GM20000 (cell line): ENCODE measurements at places on chromosomes 7 and 10.
A peak's percentile ranks its signal among the peaks of the same experiment; 100 is the strongest.

DNA sequence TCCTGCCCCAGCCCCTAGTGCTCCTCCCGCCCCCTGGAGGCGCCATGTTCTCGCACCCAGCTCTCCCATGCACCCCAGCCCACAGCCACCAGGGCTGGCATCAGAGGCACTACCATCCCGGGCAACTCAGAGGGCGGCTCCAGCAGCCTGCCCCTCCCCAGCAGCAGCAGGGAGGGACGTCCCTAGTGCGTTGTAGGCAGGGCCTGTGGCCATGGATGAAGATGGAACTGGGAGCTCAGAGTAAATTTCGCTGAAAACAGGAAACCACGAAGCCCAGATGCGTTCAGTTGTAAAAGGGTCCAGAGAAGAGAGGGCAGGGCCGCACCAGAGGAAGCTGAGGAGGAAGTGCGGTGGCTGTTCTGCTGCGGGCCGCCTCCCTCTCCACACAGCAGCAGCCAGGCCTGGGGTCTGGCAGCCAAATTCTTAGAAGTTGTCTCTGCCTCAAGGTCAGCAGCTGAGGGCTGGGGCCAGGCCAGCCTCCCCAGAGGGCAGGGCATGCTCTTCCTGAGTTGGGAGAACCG is 24.6 kb downstream of the VSIR start:
- peak; percentile 65 for DNase-seq

- no peak for DNase-seq
These were observed 29.0 kb downstream of the RET start for GRCh38 chr10:43105956-43106229.

- no peak for DNase-seq
These were observed 47.7 kb downstream of the LRRC20 start for GRCh38 chr10:70334526-70335245.

- no peak for DNase-seq
These were observed 106.9 kb upstream of the FAM3C start for GRCh38 chr7:121503039-121503438.

- DNase-seq: no peak
These were observed 31.7 kb upstream of the IKZF1 start for GRCh38 chr7:50272808-50273207.

DNA sequence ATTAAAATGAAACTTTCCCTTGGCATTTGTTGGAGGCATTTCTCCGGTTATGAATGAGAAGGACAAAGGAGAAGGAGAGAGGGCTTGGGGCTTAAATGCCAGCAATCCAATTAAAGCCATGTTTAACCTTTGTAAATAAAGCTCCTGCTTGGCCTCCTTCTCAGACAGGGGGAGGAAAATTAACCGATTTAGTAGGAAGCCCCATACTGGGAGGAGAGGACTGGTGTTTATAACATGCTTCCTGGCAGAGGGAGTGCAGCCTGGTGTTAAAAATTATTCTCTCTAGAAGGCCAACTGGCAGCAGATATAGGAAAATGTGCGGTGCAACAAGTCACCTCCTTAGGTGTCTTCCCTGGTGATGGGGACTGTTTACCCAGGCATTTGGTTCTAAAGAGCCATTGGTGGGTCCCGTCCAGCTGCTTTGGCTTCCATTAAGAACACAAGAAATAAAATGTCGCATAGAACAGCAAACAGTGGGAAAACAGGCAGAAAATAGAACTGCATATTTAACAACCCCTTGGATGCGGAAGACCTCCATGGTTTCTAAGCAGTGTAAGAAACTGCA is 846.5 kb downstream of the TYW1 start:
- no peak for DNase-seq

GRCh38 chr7:111556977-111557376 is 5.3 kb downstream of the IMMP2L start:
- no peak for DNase-seq

DNA sequence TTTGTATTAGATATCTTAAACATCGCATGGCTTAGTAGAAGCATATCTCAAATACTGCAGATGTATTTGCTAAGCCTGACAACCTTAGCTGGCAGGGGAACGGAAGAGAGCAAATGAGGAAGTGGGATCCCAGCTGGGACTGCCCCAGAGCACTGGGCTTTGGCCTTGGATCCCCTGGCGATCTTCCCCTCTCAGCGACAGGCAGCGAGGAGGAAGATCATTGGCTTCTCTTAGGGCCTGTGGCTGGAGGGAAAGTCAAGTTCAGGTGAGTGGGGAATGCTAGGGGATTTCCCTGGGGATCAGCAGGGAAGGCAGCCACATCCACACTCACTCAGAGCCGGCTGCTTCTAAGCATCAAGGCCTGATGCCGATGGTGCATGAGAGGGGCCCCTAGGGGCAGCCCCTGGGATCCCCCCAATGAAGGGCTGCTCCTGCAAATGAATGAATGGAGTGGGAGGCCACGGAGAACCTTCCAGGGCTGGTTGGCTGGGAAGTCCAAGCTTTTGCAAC is 42.0 kb downstream of the LYZL2 start:
- DNase-seq: peak; percentile 75

GRCh38 chr7:76356823-76357222 is 2.0 kb downstream of the YWHAG start:
- no peak for DNase-seq

DNA sequence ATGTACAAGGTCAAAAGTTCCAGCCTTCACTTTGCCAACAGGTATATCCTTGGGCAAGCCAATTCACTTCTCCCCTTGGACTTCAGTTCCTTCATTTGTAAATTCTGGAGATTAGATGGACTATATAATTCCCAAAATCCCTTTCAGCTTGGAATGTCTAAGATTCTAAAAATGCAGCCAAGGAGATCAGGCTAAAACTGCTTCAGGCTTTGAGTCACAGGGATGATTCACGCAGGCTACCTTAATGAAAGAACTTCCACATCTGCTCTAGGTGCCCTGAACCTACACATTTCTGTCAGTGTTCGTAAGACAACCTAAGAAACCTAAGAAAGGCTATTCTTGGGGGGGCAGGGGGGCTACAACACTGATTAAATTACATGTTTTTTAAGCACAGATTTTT is 7.1 kb downstream of the CPVL start:
- DNase-seq: no peak

- DNase-seq: no peak
These were observed 648.4 kb upstream of the LRRTM3 start for GRCh38 chr10:66277481-66277880.

- DNase-seq: no peak
These were observed 160.6 kb downstream of the KLF6 start for GRCh38 chr10:3624367-3624766.

DNA sequence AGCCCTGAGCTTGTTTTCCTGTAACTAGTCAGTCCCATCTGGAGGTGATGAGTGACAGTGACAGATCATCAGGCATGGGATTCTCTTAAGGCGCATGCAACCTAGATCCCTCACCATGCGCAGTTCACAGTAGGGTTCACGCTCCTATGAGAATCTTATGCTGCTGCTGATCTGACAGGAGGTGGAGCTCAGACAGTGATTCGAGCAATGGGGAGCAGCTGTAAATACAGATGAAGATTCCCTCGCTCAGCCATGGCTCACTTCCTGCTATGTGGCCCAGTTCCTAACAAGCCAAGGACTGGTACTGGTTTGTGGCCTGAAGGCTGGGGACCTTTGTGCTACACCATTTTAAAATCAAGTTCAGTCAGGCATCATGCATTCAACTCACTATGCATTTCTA is 221.7 kb downstream of the KIAA1217 start:
- DNase-seq: no peak

- no peak for DNase-seq
These were observed 129.7 kb downstream of the SAMD9 start for GRCh38 chr7:92988051-92988450.

DNA sequence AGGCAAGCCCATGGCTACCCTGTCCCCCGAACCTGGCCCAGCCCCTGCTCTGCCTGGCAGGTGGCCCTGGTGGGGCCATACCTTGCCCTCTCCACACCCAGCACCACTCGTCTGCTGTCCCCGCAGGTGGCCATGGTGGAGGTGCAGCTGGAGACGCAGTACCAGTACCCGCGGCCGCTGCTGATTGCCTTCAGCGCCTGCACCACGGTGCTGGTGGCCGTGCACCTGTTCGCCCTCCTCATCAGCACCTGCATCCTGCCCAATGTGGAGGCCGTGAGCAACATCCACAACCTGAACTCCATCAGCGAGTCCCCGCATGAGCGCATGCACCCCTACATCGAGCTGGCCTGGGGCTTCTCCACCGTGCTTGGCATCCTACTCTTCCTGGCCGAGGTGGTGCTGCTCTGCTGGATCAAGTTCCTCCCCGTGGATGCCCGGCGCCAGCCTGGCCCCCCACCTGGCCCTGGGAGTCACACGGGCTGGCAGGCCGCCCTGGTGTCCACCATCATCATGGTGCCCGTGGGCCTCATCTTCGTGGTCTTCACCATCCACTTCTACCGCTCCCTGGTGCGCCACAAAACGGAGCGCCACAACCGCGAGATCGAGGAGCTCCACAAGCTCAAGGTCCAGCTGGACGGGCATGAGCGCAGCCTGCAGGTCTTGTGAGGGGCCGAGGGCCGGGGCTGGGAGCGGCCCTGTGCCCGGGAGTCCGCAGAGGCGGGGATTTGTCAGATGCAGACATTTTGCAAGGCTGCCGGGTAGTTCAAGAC is 13.2 kb downstream of the ORAI2 start:
- DNase-seq: no peak

GRCh38 chr7:158814637-158815036 is 14.7 kb downstream of the ESYT2 start:
- DNase-seq: no peak

DNA sequence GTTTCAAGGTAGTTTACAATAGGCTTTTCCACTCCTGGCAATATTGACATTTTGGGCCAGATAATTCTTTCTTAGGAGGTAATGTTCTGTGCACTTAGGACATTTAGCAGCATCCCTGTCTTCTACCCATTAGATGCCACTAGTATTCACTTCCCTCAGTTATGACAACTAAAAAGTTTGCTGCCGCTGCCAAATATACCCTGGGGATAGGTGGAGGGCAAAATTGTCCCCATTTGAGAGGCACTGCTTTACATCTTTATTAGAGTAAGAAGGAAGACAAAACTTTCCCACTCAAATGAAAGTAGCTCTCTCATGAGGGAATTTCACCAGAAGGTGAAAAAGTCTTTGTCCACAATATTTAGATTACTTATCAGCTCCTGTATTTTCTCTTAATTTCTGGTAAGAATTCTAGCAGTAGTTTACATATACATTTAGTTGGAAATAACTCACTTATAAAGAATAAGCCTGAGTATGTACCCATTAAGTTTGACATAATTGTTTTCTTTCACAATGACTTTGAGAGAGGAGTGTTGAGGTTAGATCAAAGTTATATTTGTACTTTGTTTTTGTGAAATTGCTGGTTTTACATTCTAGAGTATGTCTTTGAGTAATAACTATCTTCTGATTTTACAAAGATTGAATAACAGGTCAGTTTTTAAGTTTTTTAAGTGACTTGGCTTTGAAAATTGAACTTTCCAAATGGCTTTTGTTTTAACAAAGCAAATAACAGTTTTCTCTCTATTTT is 46.0 kb downstream of the HELLS start:
- peak; percentile 29 for DNase-seq

DNA sequence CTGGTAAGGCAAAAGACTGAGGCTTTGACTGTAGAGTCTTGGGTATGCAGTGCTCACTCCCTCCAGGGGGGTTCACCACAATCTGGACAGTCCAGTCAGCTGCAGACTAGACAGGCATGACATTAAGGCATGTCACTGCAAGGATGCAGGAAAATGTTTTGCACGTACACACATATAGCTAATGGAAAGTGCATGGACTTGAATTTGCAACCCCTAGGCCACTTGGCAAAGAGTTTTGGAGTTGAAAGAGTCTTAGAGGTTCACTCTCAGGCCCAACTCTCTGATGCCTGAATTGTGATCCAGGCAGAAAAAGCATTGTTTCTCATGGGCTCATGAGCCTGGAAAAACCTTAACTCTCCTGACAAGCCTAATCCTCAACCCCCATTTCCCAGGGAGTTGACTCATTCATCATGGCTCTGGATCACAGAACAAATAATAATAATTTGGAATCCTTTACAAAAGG is 51.9 kb downstream of the LAMB4 start:
- no peak for DNase-seq

GRCh38 chr10:8060010-8060703 is 5.7 kb downstream of the GATA3 start:
- peak; percentile 54 for DNase-seq

DNA sequence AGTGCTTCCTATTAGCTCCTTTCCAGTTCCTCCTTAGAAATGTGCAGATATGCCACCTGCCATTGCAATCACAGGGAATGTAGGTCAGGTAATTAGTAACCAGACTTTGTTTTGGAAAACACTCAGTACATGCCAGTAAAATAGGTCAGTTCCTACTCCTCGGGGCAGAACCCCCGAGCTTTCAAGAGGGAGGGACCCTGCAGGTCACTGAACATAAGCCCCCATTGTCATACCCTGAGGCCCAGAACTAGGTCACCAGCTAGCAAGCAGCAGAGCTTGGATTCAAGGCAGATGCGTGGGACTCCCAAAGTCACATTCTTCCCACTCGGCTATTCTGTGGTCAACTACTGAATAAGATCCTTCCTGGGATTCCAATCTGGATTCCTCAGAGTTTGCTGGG is 104.8 kb downstream of the PPP1R3C start:
- DNase-seq: no peak

- peak; percentile 79 for DNase-seq
These were observed 2.6 kb downstream of the ST7 start for GRCh38 chr7:116955801-116956476.

- DNase-seq: no peak
These were observed 106.0 kb downstream of the CYTH3 start for GRCh38 chr7:6166443-6166891.

DNA sequence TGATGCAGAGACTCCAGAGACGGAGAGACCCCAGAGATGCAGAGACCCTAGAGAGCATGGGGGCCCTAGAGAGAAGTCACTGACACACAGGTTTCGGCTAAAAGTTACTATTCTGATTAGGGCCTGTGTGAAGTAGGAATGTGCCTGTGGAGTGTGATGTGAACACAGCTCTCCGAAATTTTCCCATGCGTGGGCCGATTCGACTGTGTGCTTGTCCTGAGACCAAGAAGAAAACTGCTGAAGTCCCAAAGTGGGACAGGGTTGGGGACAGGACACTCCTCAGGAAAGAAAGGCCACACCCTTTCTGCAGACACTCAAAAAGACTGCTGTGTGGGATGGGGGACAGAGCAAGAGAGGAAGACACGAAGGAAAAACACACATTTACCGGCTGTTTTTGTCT is 533.5 kb downstream of the PTPRN2 start:
- DNase-seq: no peak

GRCh38 chr7:2965745-2966270 is 77.9 kb downstream of the CARD11 start:
- DNase-seq: no peak

GRCh38 chr7:142833174-142834048 is 21.5 kb upstream of the EPHB6 start:
- DNase-seq: no peak

DNA sequence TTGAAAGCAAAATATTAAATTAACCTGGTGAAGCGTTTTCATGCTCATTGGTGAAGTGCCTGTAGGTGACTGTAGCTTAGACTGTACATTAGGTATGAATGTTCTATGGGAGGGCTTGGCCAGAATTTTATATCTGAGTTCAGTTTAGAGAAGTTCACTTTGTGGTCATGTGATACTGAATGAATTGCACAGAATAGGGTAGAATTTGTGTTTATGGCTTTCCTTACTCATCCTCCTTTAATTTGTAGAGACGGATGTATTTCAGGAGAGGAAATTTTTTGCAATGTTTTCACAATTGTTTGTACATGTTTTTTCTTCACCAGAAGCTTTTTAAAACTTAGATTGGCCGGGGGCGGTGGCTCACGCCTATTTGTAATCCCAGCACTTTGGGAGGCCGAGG is 32.3 kb downstream of the REEP3 start:
- DNase-seq: no peak
